ENCODE measurements at places on chromosomes 2 and 18.

GRCh38 chr18:48835119-48835518 is 115.6 kb downstream of the SMAD7 start:
- no peak for DNase-seq

DNA sequence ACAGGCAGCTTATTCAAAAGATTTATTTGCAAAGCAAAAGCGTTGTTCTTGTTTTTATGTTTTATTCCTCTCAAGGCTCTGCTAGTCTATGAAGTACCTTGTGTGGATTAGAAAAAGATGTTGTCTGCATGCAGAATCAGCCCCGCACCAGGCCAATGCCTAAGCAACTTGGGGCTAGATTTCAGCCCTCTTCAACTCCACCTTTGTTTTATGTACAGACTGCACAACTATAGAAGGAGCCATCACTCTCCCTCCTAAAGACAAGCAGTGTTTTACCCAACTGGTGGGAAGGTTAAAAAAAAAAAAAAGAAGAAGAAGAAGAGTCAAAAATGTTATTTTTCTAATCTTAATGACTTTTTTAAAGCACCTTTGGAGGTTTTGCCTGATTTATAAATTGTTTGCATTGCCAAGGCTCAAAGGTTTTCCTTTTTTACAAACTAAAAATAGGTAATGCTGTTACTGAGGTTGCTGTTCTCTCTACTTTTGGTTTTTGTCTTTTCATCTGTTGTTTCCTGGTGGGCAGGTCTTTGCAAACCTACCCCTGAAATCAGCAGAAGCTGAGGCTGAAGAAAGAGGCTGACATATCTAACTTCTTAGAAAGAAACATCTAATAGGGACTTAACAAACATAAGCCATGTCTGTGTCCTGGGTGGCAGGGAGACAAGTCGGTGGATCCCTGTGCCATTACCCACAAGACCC is 164.0 kb downstream of the SLC39A10 start:
- no peak for DNase-seq

DNA sequence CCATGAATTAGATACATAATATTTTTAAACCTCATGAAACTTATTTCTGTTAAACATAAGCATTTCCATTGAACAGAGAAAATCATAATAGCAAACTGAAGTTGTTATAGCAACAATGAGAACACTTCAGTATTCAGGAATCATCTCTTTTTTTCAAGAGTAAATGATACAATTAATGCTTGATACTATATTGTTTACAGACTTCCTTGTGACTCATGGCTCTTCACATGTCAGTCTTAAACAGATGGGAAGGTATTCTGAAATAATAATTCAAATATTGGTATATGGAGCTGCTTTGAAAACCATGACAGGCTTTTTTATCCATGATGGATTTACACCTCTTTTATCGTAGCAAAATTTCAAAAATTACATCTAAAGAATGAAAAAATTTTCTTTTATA is 226.5 kb upstream of the RBMS1 start:
- DNase-seq = no peak

- no peak for DNase-seq
Observed at GRCh38 chr2:119608553-119608952, 64.3 kb downstream of the CFAP221 start.

Measured in brain pericyte (primary cell).